ENCODE measurements at places on chromosomes 13 and 19. TPM values are rescaled to one million over a fixed set of nuclear protein-coding genes. Genes with fewer than 3 reads are reported as not detected.

UCHL3 gene
- 21.7 TPM for total RNA-seq

SHANK1 gene
- 0.26 TPM for total RNA-seq

ZNF91 gene
- total RNA-seq, result 121 TPM

DNA sequence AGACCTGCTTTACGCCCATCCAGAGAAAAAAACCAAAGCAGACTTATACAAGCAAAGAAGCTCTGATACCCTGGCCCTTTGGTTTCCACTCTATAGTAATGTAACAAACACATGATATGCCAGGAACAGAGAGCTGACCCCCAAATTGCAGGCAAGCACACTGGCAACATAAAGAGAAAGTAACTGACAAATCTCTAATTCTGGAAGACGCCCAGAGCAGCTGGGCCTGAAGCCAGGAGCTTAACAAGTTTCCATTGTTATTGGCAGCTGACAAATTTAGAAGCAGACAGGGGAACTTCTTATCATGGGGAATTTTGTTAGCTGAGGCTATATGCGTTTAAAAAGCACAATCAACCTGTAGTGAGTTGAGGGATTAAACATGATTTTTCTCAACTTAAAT lies 158.0 kb downstream of the DLEU7 start:
- no peak for DNase-seq
- H3K27ac ChIP-seq, result no peak overlapping the region
- H3K4me3 ChIP-seq, result no peak overlapping the region
- peaks cover 13% of the 10 kb centered on the region for H3K4me1 ChIP-seq
- H3K27me3 ChIP-seq, result no peaks in the 10 kb centered on the region

GRCh38 chr13:57644106-57644505 lies 12.6 kb downstream of the PCDH17 start:
- H3K27me3 ChIP-seq, result no peaks in the 10 kb centered on the region
- DNase-seq, result no peak
- no peaks in the 10 kb centered on the region for H3K36me3 ChIP-seq
- H3K4me1 ChIP-seq, result no peaks in the 10 kb centered on the region

DNA sequence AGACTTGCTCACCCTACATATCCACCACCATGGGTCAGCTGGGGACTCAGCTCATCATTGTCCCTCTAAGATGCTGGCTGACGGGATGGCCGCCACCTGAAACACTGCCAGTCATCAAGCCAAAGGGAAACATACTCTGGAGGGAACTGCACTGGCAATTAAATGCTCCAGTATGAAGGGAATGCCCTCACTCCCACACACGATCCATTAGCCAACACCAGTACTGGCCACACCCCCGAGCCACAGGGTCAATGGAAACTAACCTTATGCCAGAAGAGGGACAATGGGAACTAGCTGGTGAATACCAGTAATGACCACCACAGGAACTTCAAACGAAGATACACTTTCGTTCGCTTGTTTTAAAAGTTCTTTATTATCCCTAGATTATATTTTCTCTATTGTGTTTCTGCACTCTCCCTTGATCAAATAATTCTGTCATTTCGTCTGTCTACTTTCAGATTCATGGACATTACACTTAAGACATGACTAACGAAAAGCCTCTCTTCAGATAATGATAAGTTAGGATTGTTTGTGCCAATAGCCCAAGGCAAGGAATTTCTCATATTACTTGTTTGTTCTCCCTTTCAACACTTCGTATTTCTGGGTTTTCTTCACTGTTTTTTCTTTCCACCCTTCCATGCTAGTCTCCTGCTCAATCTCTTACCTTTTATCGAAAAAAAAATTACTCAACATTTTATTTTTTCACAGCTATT lies 1.7 kb upstream of the ZNF507 start:
- H3K4me1 ChIP-seq, result peaks cover 31% of the 10 kb centered on the region
- H3K27me3 ChIP-seq, result no peaks in the 10 kb centered on the region
- H3K27ac ChIP-seq, result no peak overlapping the region
- H3K36me3 ChIP-seq, result peaks cover 15% of the 10 kb centered on the region
- no peak overlapping the region for H3K4me3 ChIP-seq
- no peak for DNase-seq

- peak overlapping the region; percentile 64 for H3K4me3 ChIP-seq
- peaks cover 47% of the 10 kb centered on the region for H3K4me1 ChIP-seq
- H3K27me3 ChIP-seq, result no peaks in the 10 kb centered on the region
- H3K27ac ChIP-seq, result no peak overlapping the region
Measured at GRCh38 chr13:48978942-48979601, 3.4 kb downstream of the FNDC3A start.

GRCh38 chr13:67932991-67933390 lies 702.9 kb upstream of the PCDH9 start:
- H3K4me3 ChIP-seq, result no peak overlapping the region
- H3K27me3 ChIP-seq, result no peaks in the 10 kb centered on the region
- H3K4me1 ChIP-seq, result no peaks in the 10 kb centered on the region
- DNase-seq, result no peak

DNA sequence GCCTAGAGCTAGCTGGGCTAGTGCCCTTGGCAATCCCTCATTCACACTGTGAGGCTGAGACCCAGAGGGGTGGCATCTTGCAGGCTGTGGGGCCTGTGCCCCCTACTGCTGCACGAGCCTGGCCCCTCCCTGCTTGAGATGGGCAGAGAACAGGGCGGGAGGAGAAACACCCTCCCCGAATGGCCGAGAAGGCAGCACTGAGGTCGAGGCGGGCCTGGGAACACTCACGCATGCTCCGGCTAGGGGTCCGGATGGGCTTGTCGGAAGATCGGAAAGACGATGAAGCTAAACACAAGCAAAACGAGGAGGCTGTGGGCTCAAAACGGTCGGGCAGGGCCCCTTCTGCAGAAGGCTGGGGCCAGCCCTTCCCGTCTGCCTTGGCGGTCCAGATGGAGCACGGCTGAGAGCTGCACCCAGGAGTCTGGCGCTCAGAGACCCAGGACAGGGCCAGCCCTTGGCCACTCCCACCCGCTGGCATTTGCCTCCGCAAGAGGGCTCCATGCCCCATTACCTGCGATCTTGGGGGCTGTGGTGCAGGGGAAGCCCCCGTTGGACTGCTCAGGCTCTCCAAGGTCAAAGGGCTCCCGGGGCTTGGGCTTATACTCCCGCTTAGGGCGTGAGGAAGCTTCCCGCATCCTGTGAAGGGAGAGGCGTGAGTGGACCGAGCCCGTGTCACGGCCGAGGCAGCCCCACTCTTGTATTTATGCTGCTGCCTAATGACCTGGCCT lies 18.9 kb downstream of the MPND start:
- no peak overlapping the region for H3K4me3 ChIP-seq
- no peak overlapping the region for H3K27ac ChIP-seq
- DNase-seq, result no peak
- H3K4me1 ChIP-seq, result no peaks in the 10 kb centered on the region

MRI1 gene
- 85.1 TPM for total RNA-seq

MBD3L2 gene
- not detected for total RNA-seq

PRR36 gene
- 0.11 TPM for total RNA-seq

DNA sequence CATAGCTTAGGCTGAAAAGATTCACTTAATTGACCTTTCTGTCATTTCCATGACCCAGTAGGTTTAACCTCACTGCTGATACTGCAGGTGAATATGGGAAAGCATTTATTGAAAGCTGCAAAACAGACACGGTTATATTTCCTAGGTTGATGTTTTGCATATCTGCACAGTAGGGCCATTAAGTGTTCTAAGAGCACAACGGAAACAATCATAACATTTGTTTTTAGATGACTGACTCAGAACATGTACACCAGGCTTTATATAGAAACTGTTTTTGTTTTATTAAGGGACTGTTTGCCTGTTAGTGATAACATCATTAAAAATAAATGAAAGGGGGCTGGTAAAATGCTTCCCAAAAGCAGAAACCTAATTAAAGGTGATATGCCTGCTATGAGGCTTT lies 367.8 kb downstream of the DACH1 start:
- no peaks in the 10 kb centered on the region for H3K27me3 ChIP-seq
- H3K4me1 ChIP-seq, result no peaks in the 10 kb centered on the region
- H3K36me3 ChIP-seq, result no peaks in the 10 kb centered on the region
- H3K4me3 ChIP-seq, result no peak overlapping the region
- DNase-seq, result no peak
- no peak overlapping the region for H3K27ac ChIP-seq

DNA sequence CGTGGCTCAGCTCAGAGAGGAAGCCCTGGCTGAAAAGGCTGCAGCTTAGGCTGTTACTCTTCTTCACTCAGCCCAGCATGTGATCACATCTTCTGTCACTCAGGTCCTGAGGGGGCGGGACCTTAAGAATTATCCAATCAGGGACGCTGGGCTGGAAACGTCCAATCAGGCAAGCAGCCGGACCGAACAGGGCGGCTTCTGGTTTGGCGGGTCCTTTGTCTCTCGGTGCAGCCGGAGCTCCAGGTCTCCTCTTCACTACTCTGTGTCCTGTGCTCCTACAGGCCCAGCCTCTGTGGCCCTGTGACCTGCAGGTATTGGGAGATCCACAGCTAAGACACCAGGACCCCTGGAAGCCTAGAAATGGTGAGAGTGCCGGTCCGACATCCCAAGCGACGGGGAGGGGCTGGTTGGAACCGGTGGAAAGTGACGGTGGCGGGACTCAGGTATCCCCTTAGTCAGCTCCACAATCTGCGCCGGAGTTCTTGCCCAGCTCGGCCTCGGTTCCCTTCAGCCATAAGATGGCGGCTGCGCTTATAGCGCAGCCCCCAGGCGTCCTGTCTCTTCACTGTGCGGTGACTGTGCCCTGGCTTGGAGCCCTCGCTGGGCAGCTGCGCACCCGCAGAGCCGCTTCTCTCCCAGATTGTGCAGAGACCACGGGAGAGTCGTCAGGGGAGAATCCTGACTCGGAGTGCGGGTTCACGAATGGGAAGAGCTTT lies at the start of gene ZNF93:
Gene ZNF93, plus strand, starts transcription at position 218 of the 716 bp plus-strand sequence. Its CDS starts 143 bp downstream, at position 361.
- DNase-seq, result peak; percentile 92
- H3K4me1 ChIP-seq, result peaks cover 29% of the 10 kb centered on the region
- H3K27me3 ChIP-seq, result no peaks in the 10 kb centered on the region

GRCh38 chr19:49851456-49852259 lies 699 bp downstream of the PTOV1 start:
- peak; percentile 35 for DNase-seq
- no peaks in the 10 kb centered on the region for H3K36me3 ChIP-seq
- peaks cover 43% of the 10 kb centered on the region for H3K4me1 ChIP-seq
- H3K27me3 ChIP-seq, result no peaks in the 10 kb centered on the region
- peak overlapping the region; percentile 90 for H3K4me3 ChIP-seq

DNA sequence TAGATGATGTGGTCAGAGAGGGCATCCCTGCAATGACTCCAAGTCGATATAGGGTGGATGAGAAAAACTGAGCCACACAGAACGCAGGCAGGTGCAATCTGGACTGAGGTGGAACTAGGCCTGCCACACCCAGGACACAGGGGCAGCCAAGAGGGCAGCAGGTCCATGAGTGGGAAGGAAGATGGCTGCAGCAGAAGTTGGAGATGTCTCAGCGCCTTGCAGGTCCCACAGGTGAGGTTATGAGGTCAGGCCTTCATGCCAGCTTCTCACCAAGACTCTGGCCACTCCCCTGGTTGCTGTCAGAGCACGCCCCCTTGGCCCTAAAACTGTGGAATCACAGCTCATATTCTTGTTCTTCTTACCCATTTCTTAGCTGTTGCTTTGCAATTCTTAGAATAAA lies 147.7 kb upstream of the VSTM2B start:
- H3K4me3 ChIP-seq, result no peak overlapping the region
- H3K27ac ChIP-seq, result no peak overlapping the region
- H3K27me3 ChIP-seq, result peaks cover 83% of the 10 kb centered on the region
- no peaks in the 10 kb centered on the region for H3K36me3 ChIP-seq
- no peaks in the 10 kb centered on the region for H3K4me1 ChIP-seq

- no peak overlapping the region for H3K4me3 ChIP-seq
- no peak for DNase-seq
- no peaks in the 10 kb centered on the region for H3K36me3 ChIP-seq
- no peaks in the 10 kb centered on the region for H3K4me1 ChIP-seq
Measured at GRCh38 chr19:56933014-56933705, 92.6 kb upstream of the PEG3 start.

DNA sequence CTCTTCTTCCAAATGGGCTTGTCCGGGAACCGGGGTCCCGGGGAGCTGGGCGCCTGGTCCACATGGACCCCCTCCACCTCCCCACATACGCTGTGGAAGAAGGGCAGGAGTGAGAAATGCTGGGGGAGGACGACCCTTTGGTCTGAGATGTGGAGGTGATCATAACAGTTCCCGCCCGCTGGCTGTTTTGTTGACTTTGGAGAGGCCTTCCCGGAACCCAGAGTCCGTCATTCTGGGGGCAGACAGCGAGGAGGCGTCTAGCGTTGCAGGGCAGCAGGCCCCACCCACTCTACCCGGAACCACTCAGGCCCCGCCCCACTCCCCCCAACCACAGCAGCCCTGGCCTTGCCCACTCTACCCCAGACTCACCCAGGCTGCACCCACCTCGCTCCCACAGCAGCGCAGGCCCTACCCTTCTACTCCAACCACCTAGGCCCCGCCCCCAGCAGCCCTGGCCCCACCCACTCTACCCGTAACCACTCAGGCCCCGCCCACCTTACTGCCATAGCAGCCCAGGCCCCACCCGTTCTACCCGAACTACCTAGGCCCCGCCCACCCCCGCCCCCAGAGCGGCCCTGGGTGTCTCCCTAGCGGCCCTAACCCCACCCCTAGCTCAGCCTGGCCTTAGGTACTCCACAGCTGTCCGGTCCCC lies 7.1 kb downstream of the GPR108 start:
- no peaks in the 10 kb centered on the region for H3K27me3 ChIP-seq
- peaks cover 6% of the 10 kb centered on the region for H3K36me3 ChIP-seq
- peaks cover 10% of the 10 kb centered on the region for H3K4me1 ChIP-seq
- no peak for DNase-seq

DNA sequence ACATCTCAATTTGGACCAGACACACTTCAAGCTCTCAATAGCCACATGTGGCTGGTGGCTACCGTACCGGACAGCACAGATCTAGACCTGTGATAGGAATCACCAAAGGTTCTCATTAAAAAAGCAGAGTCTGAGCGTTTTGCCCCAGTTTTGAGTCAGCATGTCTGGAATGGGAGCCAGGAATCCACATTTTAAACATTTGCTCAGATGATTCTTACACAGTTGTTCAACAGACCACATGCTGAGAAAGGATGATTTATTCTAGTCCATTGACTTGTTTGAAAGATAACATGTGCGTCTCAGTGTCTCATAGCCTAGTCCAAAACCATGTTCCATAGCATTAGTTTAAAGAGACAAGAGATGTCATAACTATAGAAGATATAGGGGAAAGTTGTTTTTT lies 53.4 kb downstream of the FLT3 start:
- H3K27me3 ChIP-seq, result no peaks in the 10 kb centered on the region
- DNase-seq, result no peak
- H3K27ac ChIP-seq, result no peak overlapping the region
- no peaks in the 10 kb centered on the region for H3K36me3 ChIP-seq
- no peaks in the 10 kb centered on the region for H3K4me1 ChIP-seq

- H3K4me1 ChIP-seq, result peaks cover 14% of the 10 kb centered on the region
- H3K4me3 ChIP-seq, result no peak within 1 kb of the TSS
- peaks cover 59% of the 10 kb centered on the region for H3K27me3 ChIP-seq
- DNase-seq, result no peak
Measured at GRCh38 chr13:110306960-110307766, at the start of the genes COL4A1 and COL4A2. COL4A1 (minus strand) TSS chr13:110307157; CDS start chr13:110307027, 130 bp downstream. COL4A2 (plus strand) TSS chr13:110307284; CDS start chr13:110307904, 620 bp downstream.

DNA sequence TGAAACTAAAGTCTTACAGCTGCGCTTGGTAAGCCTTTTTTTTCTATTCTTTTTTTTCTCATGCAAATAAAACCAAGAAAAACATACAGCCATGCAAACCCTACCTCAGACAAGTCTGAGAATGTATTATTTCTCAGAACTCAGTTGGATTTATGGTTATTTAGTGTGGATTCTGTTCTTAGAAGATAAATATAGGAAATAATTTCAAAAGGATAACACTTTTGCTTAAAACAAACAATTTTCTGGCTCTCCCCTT lies 40.7 kb upstream of the TNFSF11 start:
- no peak overlapping the region for H3K27ac ChIP-seq
- H3K27me3 ChIP-seq, result no peaks in the 10 kb centered on the region
- no peaks in the 10 kb centered on the region for H3K36me3 ChIP-seq
- H3K4me3 ChIP-seq, result no peak overlapping the region
- H3K4me1 ChIP-seq, result peaks cover 5% of the 10 kb centered on the region
- DNase-seq, result no peak

Data from naive thymus-derived CD8-positive, alpha-beta T cell (primary cell).